Activated CD4-positive, CD25-positive, alpha-beta regulatory T cell (primary cell): ENCODE measurements at places on chromosomes 5 and 9.

DNA sequence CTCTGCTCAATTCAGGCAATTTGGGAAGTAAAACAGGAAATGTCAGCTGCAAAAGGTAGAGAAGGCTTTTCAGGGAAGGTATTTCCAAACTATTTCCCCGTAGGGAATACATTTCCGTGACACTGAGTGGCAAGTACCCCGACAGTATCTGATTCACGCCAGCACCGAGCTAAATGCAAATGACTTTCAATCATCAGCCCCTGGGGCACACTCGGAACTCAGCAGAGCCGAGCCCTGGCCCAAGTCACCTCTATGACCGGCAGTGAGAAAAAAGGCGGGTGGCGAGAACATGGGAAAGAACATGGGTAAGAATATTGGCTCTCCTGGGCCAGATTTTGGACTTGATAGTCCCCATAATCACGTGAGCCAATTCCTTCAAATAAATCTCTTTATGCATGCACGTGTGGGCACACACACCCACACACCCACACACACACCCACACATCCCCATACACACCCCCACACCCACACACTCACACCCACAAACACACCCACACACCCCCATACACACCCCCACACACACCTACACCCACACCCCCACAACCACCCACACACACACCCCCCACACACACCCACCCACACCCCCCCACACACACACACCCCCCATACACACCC lies 43.0 kb downstream of the COL23A1 start:
- DNase-seq: no peak

DNA sequence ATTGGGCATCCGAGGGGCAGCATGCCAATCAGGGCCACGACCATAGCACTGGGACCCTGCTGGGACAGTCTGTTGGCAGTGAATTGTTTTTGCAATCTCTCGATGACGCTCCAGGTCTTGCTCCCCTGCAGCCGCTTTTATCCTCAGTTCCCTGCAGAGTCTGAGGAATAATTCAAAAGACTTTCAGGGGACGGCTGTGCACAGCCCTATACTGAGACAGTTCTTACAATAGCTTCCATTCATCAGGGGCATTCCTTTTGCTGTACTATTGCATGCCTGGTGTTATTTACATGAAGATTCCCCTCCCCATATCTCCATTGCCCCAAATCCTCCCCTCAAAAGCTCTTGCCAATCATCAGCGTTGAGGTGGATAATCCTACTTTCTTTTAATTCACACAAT lies 163.3 kb upstream of the WWC1 start:
- no peak for DNase-seq

- DNase-seq: no peak
Measured at GRCh38 chr5:112979723-112980122, 3.1 kb downstream of the DCP2 start.

DNA sequence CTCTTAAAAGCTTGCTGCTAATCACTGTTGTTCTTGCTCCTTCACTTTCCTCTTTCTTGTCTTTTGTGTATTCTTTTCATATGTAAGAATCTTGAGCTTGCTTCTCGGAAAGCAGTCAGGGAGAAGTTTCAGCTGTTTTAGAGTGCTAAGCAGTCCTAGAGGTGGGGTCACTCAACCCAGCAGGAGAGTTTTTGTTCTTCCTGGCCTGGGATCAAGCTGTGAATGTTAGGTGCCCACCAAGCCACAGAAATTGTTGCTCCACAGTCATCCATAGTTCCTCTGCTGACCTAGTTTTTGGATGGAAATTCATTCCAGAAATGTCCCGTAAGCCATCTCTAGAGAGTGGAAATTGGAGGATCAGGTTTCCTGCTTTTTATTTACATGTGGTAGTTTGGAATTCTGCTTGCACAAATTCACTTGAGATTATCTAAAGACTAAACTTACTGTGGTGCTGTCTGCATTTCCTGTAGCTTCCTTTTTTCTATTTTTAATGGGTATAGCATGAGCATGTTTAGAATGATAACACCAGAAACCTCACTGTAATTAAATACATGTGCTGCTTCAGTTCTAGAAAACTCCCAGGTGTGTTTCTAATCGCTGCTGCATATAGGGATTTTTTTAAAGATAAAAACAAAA lies 108.7 kb downstream of the MAST4 start:
- DNase-seq: no peak

- no peak for DNase-seq
Measured at GRCh38 chr5:73387149-73387591, 61.4 kb downstream of the FOXD1 start.

GRCh38 chr5:94702729-94703128 lies 84.3 kb downstream of the SLF1 start:
- DNase-seq: no peak

- DNase-seq: no peak
Measured at GRCh38 chr5:168318240-168318639, 26.8 kb downstream of the WWC1 start.

DNA sequence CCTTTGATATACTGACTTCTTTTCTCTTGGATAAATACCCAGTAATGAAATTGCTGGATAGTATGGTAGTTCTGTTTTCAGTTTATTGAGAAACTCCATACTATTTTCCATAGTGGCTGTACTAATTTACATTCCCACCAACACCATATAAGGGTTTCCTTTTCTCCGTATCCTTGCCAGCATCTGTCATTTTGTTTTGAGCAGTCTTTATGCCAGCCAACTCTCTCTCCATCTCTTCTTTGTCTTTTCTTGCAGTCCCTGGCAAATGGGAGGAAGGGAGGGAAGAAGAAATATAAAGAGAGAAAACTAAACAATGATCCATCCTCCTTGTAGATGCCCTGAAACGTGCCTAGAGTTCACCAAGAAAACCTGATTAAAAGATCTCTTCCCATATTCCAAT lies 9.6 kb upstream of the VLDLR start:
- DNase-seq: no peak

- DNase-seq: no peak
Measured at GRCh38 chr5:54171645-54172384, 138.6 kb downstream of the ARL15 start.

- no peak for DNase-seq
Measured at GRCh38 chr5:36177715-36178523, 26.0 kb downstream of the SKP2 start.

DNA sequence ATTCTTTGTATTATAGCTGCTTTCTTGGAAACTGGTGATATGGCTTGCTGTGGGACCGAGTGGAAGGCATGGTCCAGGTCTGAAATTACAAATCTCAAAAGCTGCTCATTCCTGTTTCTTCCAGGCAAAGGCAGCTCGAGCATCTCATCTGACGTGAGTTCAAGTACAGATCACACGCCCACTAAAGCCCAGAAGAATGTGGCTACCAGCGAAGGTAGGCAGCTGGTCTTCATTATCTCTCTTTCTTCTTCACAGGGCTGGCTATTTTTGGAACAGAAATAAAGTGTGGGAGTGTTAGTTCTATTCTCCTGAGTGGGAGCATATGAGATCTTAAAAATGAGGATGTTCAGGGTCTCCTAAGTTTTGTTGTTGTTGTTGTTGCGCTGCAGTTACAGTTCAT lies 115.9 kb downstream of the FBXL7 start:
- DNase-seq: no peak

DNA sequence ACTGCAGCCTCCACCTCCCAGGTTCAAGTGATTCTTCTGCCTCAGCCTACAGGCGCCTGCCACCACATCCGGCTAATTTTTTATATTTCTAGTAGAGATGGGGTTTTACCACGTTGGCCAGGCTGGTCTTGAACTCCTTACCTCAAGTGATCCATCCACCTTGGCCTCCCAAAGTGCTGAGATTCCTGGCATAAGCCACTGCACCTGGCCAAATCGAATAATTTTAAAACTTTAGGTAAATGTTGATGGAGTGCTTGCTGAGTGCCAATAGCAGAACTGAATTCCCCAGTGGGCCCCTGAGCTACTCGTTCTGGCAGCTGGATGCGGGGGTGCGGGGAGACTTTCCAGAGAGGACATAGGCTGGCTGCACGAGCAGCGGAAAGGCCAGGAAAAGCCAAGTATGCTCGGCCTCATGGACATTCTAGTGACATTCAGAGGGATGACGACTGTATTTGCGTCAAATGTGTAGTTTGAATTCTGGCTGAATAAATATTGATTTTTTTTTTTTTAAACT lies 16.8 kb downstream of the TRAF2 start:
- no peak for DNase-seq

DNA sequence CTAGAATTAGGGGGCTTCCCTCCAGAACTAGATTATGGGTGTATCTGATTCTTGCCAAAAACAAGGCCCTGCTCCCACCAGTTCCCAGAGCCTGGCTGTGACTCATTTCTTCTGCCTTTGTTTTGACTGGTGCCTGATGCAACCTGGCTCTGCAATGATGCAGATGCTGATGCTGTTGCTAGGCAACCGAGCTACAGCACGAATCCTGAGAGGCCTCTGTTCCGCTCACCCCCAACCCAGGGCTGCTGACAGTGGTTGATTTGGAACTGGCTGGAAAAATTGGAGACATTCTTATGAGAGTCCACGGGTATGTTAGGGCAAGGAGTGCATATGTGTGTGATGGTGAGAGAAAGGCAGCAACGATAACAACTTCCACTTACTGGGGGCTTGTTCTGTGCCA lies 100.3 kb downstream of the NSG2 start:
- no peak for DNase-seq

DNA sequence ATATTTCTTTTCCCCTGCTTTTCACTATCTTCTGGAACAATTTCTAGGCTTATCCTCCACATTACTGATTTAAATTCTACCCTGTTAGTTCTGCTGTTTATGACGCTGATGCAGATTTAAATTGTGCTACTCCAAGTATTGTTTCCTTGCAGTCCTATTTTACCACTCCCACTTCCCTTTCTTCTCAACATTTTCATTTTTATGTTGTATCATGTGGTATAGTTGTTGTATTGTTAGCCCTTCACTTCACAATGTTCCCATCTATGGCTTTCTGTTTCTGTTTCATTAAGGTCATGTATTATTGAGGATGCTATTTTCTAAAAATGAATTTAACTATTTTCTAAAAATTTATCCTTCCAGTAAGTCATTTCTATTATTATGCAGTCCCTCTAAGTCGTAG lies 254.4 kb downstream of the NDUFS4 start:
- no peak for DNase-seq

DNA sequence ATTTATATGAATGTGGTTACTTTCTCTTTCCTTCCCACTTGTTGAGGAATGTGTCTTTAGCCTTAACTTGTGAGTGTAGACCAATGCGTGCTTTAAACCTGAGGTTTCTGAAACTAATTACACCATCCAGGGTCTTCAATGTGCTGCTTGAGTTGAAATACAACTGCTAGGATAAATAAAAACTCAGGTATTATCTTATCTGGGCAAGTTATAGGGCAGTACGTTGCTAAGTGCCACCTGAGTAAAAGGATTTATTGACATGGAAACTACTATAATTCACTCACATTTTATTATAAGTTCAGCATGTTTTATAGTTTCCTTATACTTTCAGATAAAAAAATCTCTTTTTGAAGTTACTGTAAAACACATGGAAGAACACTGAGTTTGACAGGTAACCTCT lies 1136.8 kb upstream of the NUDT12 start:
- DNase-seq: no peak

DNA sequence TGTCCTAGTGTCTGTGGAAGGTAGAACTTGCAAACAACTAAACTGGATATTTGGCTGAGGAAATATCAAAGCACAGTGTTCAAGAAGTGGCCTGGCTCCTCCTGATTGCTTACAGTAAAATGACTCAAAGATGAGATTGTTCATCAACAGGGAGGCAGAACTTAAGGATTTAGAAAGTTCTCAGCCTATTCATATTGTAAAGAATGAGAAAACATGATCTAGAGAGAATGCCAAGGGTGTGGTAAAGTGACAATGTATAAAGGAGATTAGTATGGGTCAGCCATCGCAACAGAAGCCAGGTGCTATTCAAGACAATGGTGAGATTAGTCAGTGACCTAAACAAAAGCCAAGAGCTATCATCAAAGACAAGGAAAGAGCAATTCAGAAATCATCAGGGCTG lies 372.3 kb downstream of the SPOCK1 start:
- DNase-seq: no peak

DNA sequence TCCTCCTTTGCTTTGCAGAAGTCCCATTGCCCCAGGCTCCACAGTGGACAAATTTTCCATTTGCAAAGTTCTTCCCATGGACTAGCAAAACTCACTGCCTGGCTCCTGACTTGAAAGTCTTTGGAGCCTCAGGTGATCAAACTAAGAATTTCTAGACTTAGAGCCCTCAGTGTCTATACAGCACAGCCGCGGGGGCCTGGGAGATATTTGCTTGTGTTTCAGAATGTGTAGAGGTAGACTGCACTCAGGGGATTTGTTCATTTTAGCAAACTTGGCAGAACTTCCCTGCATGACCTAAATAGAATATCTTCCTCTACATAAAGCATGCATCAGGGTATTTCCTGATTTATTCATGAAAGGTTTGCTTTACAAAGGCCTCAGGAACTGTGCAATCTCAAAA lies 384.2 kb upstream of the ZNF462 start:
- DNase-seq: no peak

GRCh38 chr5:56202483-56202882 lies 30.6 kb downstream of the ANKRD55 start:
- no peak for DNase-seq

GRCh38 chr9:86549920-86550319 lies 195.7 kb upstream of the TUT7 start:
- DNase-seq: no peak

DNA sequence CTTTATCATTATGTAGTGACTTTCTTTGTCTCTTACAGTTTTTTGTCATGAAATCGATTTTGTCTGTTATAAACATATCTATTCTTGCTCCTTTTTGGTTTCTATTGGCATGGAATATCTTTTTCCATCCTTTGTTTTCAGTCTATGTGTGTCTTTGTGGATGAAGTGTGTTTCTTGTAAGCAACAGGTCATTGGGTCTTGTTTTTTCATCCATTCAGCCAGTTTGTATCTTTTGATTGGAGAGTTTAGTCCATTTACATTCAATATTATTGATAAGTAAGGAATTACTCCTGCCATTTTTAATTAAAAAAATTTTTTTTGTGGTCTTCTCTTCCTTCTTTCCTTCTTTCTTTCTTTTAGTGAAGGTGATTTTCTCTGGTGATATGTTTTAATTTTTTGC lies 194.1 kb downstream of the GDNF start:
- no peak for DNase-seq

DNA sequence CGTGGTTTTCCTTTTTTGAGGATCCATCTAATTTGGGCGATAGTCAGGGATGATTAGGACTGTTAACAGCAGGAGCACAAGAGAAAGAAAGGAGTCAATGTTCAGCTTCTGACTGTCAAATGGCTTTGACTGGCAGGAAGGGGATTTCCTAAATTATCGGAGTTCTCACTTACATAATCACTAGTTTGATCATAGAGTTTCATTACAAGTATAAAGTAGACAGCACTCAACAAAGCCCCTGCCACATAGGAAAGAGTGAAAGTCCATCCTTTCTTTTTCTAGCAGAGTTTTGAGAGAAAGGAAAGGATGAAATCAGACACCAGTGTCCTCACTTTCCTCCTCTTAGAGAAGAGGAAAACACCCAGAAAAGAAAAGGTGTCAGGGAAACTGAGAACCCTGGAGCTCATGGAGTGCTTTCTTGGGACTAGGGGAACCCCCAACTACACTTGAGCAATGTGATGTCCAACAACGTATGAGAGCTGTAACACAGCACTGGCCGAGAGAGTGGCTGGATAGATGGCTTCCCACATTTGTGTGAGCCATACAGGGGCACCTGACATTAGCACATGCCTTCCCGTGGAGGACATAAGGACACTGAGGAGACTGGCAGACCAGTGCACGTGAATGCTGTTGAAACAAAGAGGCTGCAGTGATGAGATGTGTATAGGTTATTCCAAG lies 26.0 kb upstream of the LPAR1 start:
- DNase-seq: no peak
